ENCODE measurements at places on chromosomes 11 and 22.

- no peak for DNase-seq
Measured at GRCh38 chr11:15769203-15769602, 587.1 kb downstream of the SOX6 start.

DNA sequence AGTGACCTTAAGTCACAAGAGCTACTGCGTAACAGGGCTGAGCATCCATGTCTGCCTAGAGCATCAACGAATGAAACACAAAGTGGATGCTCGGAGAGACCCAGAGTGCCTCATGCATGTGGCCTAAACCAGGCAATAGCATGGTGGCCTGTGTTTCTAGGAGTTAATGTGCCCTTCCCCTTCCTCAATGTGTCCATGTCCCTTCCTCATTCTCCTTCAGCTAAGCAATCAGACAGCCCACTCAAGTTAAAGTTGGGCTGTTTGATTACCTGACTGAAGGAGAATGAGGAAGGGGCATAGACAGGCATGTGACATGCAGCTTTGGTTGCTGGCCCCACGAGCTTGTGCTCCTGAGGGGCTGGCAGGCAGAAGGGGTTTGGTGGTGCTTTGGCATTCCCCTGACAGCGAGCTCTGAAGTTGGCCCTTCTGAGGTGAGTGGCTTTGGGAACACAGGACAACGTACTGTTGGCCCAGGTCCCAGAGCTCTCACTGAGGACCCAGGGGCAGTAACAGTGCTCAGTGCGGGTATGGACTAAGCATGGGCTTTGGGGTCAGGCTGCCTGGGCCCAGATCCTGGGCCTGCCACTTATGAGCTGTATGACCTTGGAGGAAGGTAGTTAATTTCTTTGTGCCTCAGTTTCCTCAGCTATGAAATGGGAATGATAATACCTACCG is 46.7 kb downstream of the IRAG1 start:
- no peak for DNase-seq

DNA sequence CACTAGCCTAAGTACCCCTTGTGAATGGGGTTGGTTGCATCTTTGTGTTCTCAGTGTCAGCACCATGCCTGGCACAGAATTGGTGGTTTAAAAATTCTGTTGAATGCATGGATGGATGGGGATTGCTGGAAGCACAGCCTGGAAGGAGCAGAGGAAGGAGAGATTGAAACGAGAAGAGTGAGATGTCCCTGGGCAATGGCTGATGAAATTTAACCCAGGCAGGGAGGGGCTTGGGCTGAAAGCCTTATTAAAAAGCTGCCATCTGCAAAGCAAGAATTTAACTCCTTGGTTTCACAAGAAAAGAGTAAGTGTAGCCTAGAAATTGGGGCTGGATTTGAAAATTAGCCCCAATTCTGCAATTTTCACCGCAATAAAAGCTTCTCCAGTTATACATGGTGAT is 126.7 kb downstream of the TEAD1 start:
- no peak for DNase-seq

DNA sequence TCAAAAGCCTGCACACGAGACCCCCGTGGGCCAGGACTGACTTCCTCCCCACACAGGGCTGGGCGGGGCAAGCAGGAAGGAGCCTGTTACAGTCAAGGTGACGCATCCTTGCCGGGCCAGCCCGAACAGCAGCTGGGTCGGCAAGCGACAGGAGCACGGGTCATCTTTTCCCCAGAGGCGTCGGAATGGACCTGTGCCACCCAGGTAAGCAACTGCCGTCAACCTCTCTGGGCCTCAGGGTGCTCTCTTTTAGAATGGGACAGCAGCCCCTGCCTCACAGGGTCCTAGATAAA is at the start of gene CYTH4:
TSS of gene CYTH4 (plus strand) at position 124 of the 293 bp plus-strand sequence. CDS start at position 186, 62 bp downstream.
- peak; percentile 74 for DNase-seq

GRCh38 chr11:45876401-45876800 is 9.1 kb upstream of the MAPK8IP1 start:
- DNase-seq = no peak

GRCh38 chr22:36155702-36156101 is 4.9 kb downstream of the APOL3 start:
- DNase-seq = no peak

GRCh38 chr11:128372977-128373376 is 214.4 kb downstream of the ETS1 start:
- no peak for DNase-seq

DNA sequence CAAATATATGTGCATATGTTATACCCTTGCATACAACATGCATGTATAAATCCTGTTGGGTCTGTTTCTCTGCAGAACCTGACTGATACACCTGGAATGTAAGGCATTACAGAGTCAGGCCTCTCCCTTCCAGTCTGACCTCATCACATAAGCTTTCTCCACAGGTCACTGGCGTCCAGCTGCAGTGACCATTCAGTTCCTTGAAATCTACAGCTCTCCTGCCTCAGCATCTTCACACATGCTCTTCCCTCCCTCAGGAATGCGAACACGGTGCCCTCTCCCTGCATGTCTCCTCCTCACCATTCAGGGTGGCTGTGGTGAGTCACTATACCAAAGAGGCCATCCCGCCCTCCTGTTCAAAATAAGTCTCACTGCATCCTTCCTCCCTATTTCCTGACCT is 657.8 kb upstream of the B3GAT1 start:
- no peak for DNase-seq

DNA sequence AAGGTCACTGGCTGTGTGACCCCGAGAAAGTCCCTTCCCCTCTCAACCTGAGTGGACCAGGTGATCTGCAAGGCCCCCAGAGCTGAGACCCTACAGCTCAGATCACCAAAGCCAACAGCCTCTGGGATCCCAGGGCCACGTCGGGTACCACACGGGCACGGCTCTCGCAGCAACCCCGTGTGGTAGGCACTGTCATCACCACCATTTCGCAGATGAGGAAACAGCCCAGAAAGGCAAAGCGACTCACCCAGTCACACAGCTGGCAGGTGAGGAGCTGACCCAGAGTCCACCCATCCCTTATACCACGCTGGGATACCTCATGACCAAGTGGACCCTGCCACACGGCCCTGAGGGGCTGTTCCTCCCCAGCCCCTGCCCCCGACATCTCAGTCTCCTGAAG is 2.8 kb downstream of the ATP5MGL start:
- DNase-seq = no peak

GRCh38 chr11:78069465-78069864 is 5.8 kb downstream of the THRSP start:
- DNase-seq = no peak

GRCh38 chr22:21832291-21833290 is 34.9 kb downstream of the MAPK1 start:
- no peak for DNase-seq

GRCh38 chr11:64762674-64763525 is 3.1 kb upstream of the PYGM start:
- peak; percentile 12 for DNase-seq
